Stimulated activated CD8-positive, alpha-beta memory T cell treated with anti-CD3 and anti-CD28 coated beads, Interleukin-4, amount 100 ng/mL, for 4 hours (primary cell): ENCODE measurements at places on chromosomes 16 and 17.

DNA sequence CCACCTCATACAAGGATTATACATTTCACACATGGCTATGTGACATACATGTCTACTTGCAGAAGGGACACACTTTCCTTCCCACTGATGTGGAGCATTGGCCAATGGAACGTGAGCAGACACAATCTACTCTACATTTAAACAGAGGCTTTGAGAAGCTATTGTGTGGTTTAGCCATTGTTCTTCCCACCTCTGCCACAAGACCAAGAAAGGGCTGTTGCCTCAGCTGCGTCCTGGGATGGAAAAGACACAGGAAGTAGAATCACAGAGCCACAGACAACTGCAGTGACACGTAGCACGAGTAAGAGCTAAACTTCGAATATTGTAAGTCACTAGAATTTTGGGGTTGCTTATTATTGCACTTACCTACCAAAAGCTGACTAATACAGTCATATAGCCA, 33.3 kb downstream of the PRKCB start:
- DNase-seq: no peak

DNA sequence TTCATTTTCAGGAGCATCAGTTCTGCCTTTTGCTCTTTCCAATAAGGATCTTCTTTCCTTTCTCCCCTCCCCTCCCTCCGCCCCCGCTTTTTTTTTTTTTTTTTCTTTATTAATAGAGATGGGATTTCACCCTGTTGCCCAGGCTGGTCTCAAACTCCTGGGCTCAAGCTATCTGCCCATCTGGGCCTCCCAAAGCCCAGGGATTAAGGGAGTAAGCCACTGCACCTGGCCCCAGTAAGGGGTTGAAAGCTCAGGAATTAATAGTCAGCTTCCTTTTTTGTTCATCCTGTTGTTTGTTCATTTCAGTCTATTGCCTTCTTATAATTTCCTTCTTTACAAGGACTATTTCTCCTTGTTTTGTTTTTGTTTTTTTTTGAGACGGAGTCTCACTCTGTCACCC, 7.9 kb upstream of the C17orf58 start:
- no peak for DNase-seq

GRCh38 chr17:40355123-40355803, 9.3 kb downstream of the GJD3 start:
- peak; percentile 40 for DNase-seq

DNA sequence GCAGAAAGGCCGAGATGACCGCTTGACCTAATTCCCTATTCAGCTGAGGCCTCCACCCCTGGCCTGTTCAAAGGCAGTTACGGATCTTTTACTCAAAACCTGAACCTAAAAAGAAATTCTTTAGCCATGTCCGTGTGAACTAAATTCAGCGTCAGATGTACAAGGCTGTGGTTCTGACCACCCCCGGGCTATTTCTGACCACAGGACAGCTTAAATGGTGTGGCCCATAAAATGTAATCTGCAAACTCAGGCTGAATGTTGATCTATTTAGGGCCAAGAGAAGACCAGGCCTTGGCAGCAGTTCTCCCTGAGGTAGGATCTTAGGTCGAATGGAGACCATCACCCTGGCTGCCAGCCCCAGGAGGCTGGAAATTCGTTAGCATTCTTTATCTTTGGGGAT, 485.5 kb downstream of the WWOX start:
- DNase-seq: no peak

DNA sequence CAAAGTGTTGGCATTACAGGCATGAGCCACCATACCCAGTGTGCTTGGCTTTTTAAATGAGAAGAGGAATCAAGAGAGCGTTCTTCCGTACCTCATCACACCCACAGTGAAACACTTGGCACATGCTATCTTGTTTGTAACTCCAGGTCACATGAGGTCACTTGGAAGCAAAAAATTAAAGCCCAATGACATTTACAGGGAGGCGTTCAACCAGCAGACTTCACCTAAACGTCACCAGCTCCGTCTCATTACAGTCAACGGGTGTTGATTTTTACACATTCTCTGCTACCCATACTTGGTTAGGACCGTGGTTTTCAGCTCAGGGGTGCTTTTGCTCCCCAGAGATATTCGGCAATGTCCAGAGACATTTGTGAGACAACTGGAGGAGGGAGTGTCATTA, 127.0 kb downstream of the XYLT1 start:
- DNase-seq: no peak
